ENCODE measurements at places on chromosomes 2 and 18.

DNA sequence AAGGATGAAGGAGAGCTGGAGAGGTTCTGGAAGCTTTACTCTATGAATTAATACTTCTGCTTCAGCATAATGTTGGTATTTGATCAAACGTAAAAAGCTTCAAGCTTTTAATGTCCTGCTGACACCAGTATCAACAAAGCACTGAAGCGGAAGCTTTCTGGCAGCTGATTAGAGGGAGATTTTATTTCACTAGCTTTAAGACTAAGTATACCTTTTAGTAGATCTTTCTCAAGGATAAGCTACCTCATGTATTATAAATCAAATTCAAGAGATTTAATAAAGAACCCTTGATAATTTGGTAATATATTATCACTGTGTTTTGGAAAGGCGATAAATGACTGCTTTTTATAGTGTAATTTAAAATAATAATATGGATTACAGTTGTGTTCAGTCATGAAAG is 128.0 kb upstream of the CD302 start:
- no peak for DNase-seq

GRCh38 chr2:10507106-10507505 is 59.0 kb upstream of the ODC1 start:
- DNase-seq = no peak

GRCh38 chr18:22601481-22601880 is 183.8 kb upstream of the CTAGE1 start:
- DNase-seq = no peak

DNA sequence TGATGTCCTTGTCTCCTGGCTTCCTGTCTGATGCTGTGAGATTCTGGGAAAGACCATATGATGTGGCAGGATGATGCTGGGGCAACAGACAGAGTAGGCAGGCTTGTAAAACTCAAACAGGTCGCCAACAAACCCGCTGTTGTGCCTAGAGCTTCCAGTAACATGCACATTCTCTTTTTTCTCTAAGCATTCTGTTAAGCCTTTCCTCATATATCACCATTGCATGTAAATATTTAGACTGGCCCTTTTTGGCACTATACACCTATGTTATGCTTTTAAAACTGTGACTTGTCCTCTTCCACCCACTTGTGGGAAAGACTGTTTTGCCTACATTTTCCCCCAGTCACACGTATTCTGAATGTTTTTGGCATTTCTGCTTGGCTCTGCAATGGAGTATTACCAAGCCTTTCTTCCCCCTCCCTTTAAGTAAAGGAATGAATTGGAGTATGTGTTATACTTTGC is 250.4 kb upstream of the TANK start:
- DNase-seq = no peak

- DNase-seq = no peak
These were observed 415.0 kb downstream of the TMX3 start for GRCh38 chr18:68299906-68300305.

GRCh38 chr2:96397756-96398530 is 62.4 kb downstream of the NCAPH start:
- DNase-seq = no peak

DNA sequence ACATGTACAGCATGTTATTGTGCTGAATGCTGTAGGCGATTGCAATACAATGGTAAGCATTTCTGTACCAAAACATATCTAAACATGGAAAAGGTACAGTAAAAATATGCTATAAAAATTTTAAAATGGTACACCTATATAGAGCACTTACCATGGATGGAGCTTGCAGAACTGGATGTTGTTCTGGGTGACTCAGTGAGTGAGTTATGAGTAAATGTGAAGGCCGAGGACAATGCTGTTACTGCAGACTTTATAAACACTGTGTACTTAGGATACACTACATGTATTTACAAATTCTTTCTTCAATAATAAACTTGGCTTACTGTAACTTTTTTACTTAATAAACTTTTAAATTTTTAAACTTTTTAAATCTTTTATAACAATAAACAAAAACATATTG is 473.4 kb upstream of the UBE2E3 start:
- DNase-seq = no peak

DNA sequence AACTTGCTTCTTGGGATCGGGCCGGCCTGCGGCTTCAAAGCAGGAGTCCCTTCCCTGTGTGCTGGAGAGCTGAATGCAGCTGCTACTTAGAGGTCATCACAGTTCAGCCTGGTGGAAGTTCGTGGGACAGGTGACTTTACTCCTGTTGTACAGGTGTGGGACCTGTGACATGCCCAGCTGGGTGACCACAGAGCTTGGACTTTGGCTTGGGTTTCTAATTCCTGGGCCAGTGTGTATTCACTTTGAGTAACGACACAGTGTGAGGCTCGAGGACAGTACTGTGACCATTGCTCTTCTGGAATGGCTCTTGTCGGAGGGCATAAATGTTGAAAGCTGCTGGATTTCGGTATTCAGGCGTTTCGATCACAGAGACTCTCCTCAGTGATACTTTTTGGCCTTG is 114.5 kb downstream of the STPG4 start:
- no peak for DNase-seq

DNA sequence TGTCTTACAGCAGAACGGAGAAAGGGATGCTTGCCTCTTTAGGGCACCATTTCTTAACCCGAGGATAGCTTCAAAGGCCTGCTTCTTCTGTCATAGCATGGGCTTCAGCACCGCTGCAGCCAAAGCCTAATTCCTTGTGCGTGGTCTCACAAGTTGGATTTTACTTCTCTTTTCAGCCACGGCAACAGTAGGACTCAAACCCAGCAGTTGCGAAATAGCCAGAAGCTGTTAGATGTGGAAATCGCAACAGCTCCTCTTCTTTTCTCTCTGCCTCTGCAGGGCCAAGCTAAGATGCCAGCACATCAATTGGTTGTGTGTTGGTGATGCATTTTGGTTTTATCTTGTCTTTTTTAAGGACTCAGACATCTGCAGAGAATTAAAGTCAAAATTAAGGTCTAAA is 3.1 kb downstream of the NRXN1 start:
- no peak for DNase-seq

DNA sequence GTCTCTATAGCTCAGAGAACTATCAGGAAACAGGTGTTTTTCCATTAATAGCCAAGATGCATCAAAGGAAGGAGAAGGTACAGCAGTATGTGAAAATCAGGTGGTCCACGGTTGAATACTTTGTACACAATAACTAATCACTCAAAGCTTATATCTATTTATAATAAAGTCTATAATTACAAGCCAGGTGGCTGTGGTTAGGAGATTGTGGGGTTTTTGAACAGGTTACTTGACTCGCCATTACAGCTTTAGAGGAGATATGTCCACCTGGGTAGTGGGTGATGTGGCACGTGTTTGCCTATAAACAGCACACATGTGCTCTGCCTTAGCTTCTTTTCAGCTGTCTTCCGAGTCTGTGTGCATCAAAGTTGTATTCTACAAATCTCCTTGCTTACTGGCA is 892.2 kb upstream of the ZEB2 start:
- no peak for DNase-seq

GRCh38 chr2:165522719-165523118 is 53.2 kb downstream of the CSRNP3 start:
- no peak for DNase-seq
